Activated CD8-positive, alpha-beta memory T cell treated with anti-CD3 and anti-CD28 coated beads, Interleukin-2, amount 10 ng/mL, durations not matched to agents 7 days and 5 days (primary cell): ENCODE measurements at places on chromosomes 2 and 18. TPM values are rescaled to one million over a fixed set of nuclear protein-coding genes. Genes with fewer than 3 reads are reported as not detected.
A peak's percentile ranks its signal among the peaks of the same experiment; 100 is the strongest.

- DNase-seq, result no peak
These were observed 31.0 kb downstream of the RALB start for GRCh38 chr2:120283649-120284048.

GRCh38 chr2:99640635-99641151 lies 150.9 kb upstream of the REV1 start:
- DNase-seq, result no peak

GRCh38 chr18:74108460-74108859 lies 39.2 kb downstream of the FBXO15 start:
- no peak for DNase-seq

CYP27A1 gene
- total RNA-seq, result not detected

SATB2 gene
- 0.09 TPM for total RNA-seq

GRCh38 chr2:207688597-207688996 lies 22.8 kb upstream of the CCNYL1 start:
- DNase-seq, result no peak

- DNase-seq, result no peak
These were observed 1265.5 kb upstream of the ACVR2A start for GRCh38 chr2:146579147-146579930.

DNA sequence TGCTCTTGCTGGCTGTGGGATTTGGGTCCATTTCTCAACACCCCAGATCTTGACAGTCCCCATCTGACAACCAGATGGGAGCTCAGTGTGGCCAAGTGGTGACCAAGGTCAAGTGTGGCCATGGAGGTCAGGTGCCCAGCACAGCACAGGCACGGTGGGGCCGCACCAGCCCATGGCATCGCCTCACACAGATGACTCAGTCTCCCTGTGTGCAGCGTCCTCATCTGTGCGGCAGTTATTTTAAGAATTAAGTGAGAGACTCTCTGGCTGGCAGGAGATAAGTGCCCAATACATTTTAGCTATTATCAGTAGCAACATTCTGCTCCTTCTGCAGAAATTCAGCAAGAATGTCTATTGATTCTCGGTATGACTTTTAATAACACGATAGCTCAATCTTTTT lies 167.2 kb downstream of the DDX1 start:
- DNase-seq, result no peak

GRCh38 chr18:76938619-76939018 lies 116.3 kb downstream of the ZNF236 start:
- DNase-seq, result no peak

INO80B gene
- total RNA-seq, result 31.1 TPM

DNA sequence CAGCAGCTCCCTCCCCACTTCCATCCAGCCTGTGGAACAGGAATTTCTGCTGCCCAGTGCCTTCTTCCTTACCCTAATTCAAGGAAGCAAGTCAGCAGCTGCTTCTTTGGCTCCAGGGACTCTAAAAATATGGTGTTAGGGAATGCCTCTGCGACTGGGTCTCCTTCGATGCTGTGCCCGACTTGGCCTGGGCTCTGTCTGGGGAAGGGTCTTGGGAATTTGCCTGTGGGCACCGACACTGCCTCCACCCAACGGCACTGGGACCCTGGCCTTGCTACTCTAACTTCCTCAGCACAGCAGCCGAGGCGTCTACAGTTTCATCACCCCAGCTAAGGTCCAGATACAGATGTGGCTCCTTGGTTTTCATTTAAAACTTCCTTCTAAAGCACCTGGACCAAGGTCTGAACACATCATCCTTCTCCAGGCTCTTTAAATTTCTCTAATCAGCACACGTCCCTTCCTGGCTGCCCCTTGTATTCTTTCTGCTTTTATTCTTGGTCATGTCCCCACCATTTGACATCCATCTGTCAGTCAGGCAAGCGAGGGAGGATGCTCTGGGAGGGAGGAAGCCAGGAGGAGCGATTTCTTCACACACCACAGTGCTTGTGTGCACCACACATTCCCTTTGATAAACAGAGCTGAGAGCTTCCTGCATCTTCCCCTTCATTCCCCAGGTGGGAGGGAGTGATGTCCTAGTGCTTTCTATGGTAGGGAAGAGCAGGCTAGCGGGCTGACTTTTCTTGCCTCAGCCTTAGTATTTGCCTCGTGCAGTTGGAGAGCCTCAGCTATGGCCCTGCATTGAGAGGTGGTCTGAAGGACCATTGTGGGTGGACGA lies 6.8 kb downstream of the LBH start:
- DNase-seq, result no peak

NTSR2 gene
- not detected for total RNA-seq

SNED1 gene
- total RNA-seq, result 4.6 TPM

- DNase-seq, result no peak
These were observed 183.5 kb upstream of the OSR1 start for GRCh38 chr2:19541884-19542283.

- DNase-seq, result no peak
These were observed 78.5 kb downstream of the LDLRAD4 start for GRCh38 chr18:13296867-13297574.

DNA sequence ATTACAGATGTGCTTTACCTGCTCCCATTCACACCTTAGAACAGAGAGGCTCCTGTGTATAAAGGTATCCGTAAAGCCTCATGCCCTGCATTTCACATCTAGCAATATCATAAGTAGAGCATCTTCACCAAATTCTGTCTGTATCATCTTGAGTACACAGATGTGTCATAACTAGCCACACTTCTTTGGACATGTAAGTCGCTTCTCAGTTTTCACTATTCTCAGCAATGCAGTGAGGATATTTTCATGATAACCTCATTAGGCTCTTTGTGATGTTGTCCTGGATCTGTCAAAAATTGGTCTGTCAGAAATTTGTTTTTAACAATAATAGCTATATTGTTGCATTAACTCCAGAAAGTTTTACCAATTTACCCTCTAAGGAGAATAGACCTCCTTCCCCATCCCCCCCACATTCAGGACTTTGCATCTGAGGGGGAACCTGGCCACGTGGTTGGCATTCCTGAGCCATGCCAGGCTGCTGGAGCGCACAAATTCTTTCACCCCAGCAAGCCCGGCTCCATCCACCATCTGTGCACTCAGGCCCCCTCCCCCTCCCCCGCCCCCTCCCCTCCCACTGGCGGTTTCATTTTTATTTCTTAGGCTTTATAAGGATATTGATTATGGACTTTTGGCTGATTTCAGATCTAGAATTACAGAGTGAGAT lies 34.1 kb downstream of the AGAP1 start:
- no peak for DNase-seq

ANKRD30BL gene
- total RNA-seq, result not detected

DNA sequence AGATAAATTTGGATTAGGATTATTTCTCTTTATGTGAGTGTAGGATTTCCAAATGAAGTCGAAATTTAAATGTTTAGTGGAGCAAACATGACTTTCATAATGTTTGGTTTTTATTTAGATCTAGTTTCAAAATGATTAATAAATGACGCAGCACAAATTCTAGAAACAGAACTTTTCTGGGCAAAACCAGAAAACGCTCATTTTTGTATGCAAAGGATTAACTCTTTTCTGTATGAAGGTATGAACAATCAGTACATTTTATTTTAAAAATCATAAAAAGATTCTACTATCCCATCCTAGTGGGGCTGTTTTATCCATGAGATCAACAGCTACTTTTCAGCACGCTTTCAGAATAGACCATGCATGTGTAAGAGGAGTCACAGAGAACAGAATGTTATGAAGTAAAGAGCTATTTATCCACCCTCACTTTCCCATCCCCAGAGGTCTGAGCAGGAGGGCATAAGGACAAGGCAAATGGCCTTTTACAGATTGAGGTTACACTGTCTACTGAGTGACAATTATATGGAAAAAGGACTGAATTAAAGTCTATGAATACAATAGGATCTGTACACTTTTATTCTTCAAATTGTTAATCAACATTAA lies 270.8 kb downstream of the ZEB2 start:
- DNase-seq, result no peak

DNA sequence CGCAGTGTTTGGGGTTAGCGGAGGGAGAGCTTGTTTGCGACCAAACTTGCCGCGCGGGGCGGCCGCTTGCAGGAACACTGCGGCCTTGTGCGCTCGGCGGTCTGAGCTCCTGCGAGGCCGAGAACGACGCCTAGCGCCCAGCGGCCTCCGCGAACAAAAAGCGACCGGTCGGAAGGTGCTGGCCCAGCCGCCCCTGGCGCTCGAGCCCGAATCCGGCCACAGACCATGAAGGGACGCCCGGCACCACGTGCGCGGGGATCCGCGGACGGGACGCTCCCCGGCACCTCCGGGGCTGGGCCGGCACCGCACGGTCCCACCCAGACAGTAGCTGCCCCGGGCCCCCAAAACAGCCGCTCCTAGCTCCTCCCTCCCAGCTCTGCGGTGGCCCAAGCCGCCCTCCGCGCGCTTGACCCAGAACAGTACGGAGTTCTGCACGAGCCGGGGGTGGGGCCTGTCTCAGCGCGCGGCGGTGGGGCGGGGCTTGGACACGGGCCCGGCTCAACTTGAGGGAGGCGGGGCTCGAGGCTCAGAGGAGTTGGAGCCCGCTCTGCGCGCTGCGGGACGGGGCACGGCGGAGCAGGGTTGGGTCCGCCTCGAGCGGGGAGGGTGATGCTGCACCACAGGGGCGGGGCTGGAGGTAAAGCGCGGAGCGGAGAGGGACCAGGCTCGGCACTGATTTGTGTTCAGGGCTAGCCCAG lies 664 bp upstream of the IMPA2 start:
- peak; percentile 98 for DNase-seq

DNA sequence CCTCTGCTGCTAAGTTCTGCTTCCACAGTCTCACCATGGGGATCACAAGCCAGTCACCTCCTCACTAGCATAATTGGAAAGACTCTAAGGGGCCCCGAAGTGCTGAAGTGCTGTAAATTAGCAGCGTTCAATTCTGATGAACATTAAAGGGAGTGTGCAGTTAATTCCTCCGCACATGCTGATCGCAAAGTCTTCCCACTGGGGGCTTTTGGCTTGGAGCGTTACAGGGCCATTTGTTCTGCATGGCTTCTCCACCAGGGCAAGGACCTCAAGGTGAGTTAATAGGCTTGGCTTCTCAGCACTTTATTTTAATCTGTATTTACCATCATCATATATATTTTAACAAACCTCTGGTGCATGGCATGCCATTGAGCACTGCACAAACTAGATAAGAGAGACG lies 216.3 kb upstream of the PARD3B start:
- DNase-seq, result no peak

- no peak for DNase-seq
These were observed 120.1 kb downstream of the CACNB4 start for GRCh38 chr2:151978709-151979108.

PAX8 gene
- total RNA-seq, result 1.6 TPM

BOLL gene
- total RNA-seq, result not detected

DNA sequence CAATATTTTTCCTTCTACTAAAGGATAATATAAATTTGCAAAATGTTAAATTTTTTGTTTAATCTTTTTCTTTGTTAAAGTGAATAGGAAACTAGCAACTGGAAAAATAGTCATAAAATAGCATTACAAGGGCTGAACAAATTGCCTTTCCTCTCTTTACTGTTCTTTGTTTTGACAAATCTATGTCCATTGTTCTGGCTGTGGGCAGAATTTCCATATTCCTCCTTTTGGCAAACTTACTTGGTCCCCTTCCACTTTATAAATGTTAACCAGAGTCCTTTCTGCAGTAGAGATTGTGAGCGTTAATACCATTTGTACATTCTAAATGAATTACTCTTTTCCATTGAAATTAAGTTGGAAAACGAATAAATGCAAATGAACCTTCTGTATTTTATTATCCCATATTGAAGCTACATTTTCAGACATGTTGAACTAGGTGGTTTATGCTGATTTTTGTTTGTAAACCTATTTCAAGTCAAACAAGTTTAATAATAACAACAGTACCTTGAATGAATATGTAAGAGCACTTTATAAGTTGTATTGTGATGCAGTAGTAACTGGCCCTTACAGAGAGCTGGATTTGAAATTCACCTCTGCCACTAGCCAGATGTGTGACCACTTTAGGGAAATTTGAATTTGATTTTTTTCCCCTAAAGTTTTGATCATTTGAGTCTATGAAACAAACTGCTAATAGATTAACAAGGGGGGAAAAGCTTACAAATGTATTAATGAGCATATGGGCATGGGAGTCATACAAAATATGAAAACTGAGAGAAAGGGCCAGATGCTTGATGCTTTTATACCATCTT lies 3.3 kb downstream of the RNF125 start:
- DNase-seq, result no peak

IL1RL2 gene
- not detected for total RNA-seq

COL4A3 gene
- total RNA-seq, result not detected
